Activated CD4-positive, alpha-beta memory T cell treated with anti-CD3 and anti-CD28 coated beads, Interleukin-2, amount 10 ng/mL, durations not matched to agents 7 days and 5 days (primary cell): ENCODE measurements at places on chromosomes 6 and 20. TPM values are rescaled to one million over a fixed set of nuclear protein-coding genes. Genes with fewer than 3 reads are reported as not detected.
A peak's percentile ranks its signal among the peaks of the same experiment; 100 is the strongest.

Gene PPP1R3D
- 10.3 TPM for total RNA-seq

GRCh38 chr20:51469578-51470498 lies 72.7 kb downstream of the NFATC2 start:
- H3K27ac ChIP-seq = peak overlapping the region; percentile 88
- peaks cover 81% of the 10 kb centered on the region for H3K36me3 ChIP-seq
- no peak overlapping the region for H3K4me3 ChIP-seq
- peaks cover 70% of the 10 kb centered on the region for H3K4me1 ChIP-seq
- no peak for DNase-seq
- H3K27me3 ChIP-seq = no peaks in the 10 kb centered on the region

- no peaks in the 10 kb centered on the region for H3K4me1 ChIP-seq
- H3K27ac ChIP-seq = no peak overlapping the region
- no peaks in the 10 kb centered on the region for H3K36me3 ChIP-seq
- peaks cover 8% of the 10 kb centered on the region for H3K27me3 ChIP-seq
Observed at GRCh38 chr6:40774932-40775331, 187.8 kb upstream of the LRFN2 start.

Gene LYRM2
- 31.4 TPM for total RNA-seq

Gene ZNF165
- total RNA-seq = 0.50 TPM

DNA sequence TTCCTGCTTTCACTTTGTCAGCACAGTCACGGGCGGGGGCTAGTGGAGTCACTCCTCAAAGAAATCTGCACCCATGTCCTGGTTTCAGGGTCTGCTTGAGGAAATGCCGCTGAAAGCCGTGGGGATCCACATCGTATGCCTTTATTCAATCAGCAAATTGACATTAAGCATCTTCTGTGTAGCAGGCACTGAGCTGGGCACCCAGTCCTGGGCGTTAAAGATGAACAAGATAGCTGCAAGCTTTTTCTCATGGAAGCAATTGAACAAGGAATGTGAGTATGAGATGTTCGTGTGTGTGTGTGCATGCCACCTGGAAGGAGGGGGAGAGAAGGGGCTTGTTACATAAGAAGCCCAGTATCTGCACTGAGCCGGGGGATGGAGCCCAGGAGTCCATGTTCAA lies 243.9 kb downstream of the SMOC2 start:
- H3K27ac ChIP-seq = no peak overlapping the region
- no peak for DNase-seq
- H3K36me3 ChIP-seq = no peaks in the 10 kb centered on the region
- H3K27me3 ChIP-seq = peaks cover 2% of the 10 kb centered on the region

DNA sequence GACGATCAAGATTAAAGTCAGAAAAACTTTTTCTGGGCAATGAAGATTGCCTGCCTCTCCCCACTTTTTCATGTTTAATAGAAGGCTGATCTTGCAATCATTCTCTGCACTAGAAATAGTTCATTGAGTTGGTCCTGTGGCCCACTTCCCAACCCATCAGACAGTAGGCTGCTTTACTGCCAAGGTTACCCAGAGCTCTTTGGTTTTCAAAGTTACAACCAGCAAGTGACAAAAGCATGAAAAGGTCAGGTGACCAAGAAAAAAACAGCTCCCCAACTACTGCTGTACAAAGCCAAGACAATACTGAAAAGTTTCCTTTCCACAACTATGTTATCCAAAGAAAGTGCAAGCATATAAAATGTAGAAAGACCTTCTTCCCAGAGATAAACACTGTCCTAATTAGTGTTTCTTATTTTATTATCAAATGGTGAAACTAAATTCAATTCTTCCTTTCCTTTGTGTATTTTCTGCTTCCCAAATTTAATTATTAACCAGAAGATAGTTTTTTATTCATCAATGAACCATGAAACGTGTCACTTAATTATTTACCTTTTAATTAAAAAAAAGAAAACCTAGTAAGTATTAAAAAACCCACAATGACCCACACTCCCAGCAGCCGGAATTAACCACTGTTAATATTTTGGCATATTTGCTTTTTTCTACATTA lies 16.6 kb downstream of the DNAAF9 start:
- DNase-seq = no peak
- no peak overlapping the region for H3K4me3 ChIP-seq
- H3K27me3 ChIP-seq = no peaks in the 10 kb centered on the region
- H3K27ac ChIP-seq = no peak overlapping the region
- H3K36me3 ChIP-seq = peaks cover 10% of the 10 kb centered on the region
